Foreskin melanocyte (primary cell): ENCODE measurements at places on chromosomes 6 and 20.

DNA sequence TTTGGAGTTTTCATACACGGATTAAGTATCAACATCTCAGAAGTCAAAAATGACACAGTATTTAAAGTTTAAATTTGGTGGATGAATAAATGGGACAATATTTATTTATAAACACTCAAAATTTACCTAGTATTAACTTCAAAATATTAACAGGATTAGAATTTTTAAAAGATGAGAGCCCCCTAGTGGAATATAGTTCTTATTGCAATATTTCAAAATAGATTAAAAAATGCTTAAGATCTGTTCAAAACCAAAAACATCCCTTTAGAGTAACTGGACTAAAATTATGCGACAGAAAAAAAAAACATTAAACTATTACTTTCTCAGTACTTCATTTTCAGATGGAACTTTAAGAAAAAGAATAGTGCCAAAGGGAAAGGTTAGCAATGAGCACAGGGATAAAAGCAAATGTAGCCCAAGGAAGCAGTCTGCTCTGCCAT is 56.6 kb downstream of the SNX14 start:
- DNase-seq, result no peak

- no peak for DNase-seq
Observed at GRCh38 chr6:22529866-22530265, 39.5 kb upstream of the HDGFL1 start.

- DNase-seq, result no peak
Observed at GRCh38 chr6:134506162-134506561, 188.2 kb upstream of the SGK1 start.

- no peak for DNase-seq
Observed at GRCh38 chr20:48292806-48293205, 507.5 kb upstream of the SULF2 start.

DNA sequence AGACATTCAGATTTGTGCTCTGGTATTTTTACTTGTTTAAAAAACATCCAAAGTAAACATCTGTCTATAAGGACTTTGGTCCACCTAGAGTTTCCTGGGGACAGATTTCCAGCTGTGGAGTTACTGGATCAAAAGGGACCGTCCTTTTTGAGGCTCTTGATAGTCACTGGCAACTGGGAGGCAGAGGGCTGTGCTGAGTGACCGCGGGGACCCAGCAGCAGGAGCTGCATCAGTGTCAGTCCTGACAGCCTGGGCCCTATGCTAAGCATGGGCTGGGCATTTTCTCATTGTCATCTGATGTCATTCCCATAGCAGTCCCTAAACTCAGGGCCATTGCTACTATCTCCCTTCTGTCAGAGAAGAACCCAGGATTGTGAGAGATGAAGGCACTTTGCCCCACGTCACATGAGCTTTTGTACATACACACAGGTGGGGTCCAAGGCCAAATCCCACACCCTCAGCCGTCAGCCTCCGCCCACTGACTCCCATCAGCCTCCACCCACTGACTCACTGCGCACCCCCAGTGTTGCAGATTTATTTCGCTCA is 293.8 kb downstream of the TAF4 start:
- DNase-seq, result no peak

GRCh38 chr6:108133594-108134179 is 32.1 kb upstream of the NR2E1 start:
- DNase-seq, result no peak

DNA sequence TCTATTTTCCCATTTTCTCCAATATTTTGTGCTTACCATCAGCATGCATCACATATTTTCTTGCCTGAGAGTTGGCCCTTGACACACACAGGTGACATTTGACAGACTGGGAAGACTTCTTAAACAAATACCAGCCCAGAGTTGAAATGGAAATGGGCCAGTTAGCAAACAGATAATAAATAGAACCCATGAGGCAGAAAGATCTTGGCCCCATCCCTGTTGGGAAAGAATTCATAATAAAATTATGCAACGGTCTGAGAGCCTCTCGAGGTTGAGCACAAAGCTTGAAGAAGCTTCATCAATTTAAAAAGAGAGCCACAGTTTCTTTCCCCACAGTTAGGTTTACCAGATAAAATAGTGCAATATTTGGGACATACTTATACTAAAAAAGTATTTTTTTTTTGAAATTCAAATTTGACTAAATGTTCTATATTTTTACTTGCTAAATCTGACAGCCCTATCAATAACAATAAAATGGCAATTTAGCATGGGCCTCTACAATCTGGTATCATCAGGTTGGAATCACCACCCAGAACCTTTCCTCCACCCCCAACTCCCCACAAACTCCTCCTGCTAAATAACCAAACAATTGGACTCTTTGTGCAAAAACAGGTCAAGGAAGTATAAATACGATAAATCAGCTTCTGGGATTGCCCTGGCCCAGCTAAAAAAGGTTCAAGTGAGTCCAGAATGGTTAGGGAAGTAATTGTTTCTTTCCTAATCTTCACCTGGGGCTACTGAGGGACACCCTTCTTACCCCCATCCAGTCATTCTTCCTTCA is 129.8 kb downstream of the CD164 start:
- DNase-seq, result no peak

- DNase-seq, result no peak
Observed at GRCh38 chr20:38635721-38636288, 34.2 kb downstream of the ARHGAP40 start.

DNA sequence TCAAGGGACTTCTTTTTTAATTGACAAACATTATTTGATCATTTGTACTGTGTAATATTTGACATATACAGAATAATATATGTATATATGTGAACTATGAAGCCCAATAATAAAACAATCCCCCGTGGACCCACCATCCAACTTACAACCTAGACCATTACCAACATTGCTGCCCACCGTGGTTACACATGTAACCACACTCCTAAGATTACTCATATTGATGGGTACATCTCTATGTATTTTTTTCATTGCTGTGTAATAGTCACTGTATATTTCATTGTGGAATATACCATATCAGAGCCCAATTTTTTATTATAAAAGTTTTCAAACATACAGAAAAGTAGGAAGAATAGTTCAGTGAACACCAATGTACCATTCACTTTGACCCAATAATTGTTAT is 94.3 kb downstream of the RTN4IP1 start:
- no peak for DNase-seq

- DNase-seq, result no peak
Observed at GRCh38 chr6:5724911-5725310, 281.8 kb downstream of the NRN1 start.

GRCh38 chr20:3887876-3888620 is 1.1 kb upstream of the PANK2 start:
- no peak for DNase-seq

GRCh38 chr6:146189131-146189530 is 160.3 kb downstream of the GRM1 start:
- no peak for DNase-seq

DNA sequence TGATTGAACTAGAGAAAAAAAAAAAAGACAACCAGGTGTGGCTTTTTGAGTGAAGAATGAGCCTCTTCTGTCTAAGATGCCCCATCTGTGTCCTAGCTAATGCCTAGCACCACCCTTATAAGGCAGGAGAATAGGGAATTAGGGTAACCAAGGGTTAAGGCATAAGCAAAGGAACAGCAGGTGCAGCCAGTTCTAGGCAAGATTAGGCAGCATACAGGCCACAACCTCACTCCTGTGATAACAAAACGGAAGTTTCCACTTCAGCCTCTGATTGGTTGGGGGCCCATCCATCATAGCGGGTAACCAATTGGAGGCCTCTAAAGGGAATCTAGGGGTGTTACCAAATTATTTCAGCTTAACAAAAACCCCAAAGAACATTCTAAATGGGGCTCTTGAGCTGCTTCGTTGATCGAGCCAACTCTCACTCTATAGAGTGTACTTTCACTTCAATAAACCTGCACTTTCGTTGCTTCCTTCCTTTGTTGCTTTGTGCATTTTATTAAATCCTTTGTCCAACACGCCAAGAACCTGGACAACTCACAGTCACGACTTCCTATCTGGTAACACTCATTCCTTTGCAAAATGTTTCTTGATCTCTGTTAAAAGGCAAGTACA is 61.9 kb upstream of the TAGAP start:
- no peak for DNase-seq

- DNase-seq, result peak; percentile 55
Observed at GRCh38 chr6:117840541-117840983, 66.5 kb upstream of the SLC35F1 start.

DNA sequence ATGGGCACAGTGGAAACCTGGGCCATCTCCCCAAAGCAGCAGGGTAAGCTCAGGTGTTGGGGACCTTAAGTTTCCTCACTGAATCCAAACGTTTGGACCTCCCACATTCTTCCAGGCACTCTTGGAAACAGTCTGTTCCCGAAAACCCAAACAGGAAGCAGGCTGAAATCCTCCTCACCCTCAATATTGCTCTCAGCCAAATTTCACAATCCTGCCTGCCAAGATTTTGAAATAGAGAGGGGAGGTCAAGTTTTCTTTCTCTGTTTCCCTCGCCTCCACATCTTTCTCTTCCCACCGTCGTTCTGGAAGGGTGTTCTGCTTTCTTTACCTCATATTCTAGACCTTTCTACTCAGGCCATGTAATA is 392.0 kb upstream of the SASH1 start:
- no peak for DNase-seq

DNA sequence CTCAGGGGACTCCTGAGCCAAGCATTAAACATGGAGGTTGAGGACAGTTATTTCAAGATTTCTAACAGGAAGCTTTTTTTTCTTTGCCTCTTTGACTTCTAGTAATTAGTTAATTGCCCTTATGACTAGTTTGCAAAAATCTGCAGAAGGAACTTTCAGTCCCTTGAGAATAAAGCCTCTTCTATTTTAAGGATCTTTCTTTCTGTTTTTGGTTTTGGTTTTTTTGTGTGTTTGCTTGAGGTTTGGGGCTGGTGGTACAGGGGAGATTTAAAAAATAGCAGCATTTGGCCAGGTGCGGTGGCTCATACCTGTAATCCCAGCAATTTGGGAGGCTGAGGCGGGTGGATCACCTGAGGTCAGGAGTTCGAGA is 259.3 kb downstream of the BMP7 start:
- DNase-seq, result no peak

DNA sequence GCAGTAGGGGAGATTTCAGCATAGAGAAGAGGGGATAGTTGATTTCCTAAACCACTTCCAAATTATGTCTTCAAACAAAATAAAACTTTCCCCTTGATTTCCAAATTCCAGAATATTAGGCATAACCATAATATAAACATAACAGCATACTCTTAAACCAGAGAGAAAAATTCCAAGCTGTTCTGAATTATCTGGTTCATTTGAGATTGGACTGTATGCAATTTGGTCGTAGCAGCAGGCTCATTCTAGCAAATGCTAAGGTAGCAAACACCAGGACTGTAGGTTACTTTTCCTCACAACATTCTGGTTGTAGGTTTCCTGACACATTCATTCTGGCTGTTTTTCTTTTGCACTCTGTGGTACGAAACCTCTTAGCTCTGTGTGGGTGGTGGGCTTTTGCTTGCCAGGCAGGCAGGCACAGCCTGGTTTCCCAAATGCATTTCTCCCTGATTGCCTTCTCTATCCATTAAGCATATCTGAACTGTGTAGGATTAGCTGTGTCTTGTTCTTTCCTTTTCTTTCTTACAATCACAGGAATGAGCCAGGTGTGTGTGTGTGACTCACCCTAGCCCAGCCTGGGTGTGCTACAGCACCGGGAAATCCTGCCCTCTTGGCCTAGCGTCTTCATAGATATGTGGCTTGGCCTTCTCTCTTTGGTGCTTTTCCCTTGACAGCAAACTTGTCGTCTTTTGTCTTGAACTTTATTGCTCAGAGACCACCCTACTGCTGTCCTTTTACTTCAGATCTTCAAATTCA is 77.1 kb downstream of the JARID2 start:
- no peak for DNase-seq

- DNase-seq, result peak; percentile 4
Observed at GRCh38 chr6:11538052-11538818, 686 bp downstream of the TMEM170B start.

- DNase-seq, result peak; percentile 98
Observed at GRCh38 chr6:109720311-109720710, 29.2 kb downstream of the FIG4 start.

- DNase-seq, result no peak
Observed at GRCh38 chr20:38246357-38247165, 14.0 kb downstream of the KIAA1755 start.

DNA sequence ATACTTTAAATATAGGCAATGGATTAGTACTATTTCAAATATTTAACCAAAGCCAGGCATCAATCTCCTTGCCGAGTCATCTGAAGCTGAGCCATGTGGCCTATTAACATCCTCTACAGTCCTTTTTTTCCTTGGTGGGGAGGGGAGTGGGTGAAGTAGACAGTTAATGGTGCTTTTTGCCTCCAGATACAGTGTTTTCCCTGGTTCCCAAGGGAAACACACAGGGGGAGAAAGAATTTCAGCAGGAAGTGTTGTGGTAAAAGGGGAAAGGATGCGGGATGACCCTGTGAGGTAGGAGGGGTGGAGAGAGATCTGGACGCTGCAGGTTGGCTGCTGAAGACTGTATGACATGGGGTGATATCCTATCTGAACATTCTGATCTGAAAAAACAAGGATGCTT is 9.6 kb downstream of the CLDN20 start:
- DNase-seq, result peak; percentile 51

- DNase-seq, result no peak
Observed at GRCh38 chr6:163651915-163652668, 237.6 kb downstream of the QKI start.

- DNase-seq, result no peak
Observed at GRCh38 chr20:25090492-25091429, 8.8 kb upstream of the VSX1 start.
